DMS153 (cell line): ENCODE measurements at places on chromosomes 7 and 10.

- no peak for DNase-seq
These were observed 73.5 kb upstream of the PDLIM1 start for GRCh38 chr10:95364342-95364741.

- DNase-seq: no peak
These were observed 138.0 kb upstream of the MTPN start for GRCh38 chr7:136114966-136115762.

DNA sequence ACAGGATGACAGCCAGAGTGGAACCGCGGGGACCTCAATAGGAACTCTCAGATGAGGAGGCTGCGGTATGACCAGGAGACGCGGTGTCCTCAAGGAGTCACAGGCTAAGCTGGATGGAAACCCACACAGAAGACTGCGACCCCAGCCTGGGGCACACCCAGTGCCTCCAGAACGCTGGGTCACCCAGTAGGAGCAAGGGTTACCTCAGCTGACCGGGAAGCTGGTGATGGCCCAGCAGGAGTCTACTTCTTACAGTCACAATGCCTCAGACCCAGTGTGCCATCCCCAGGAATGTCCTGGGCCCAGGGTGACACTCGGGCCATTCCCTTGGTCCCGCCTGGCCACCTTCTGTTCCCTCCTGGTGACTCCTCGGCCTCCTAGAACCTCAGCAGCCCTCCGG is 29.9 kb downstream of the CNPY1 start:
- DNase-seq: no peak

GRCh38 chr7:101553018-101553770 is 75.9 kb downstream of the MYL10 start:
- DNase-seq: no peak

- DNase-seq: no peak
These were observed 186.1 kb downstream of the MTERF1 start for GRCh38 chr7:91694351-91694841.

- DNase-seq: no peak
These were observed 230.0 kb upstream of the HABP2 start for GRCh38 chr10:113322843-113323242.

- DNase-seq: no peak
These were observed 78.2 kb upstream of the GNA12 start for GRCh38 chr7:2922348-2922691.

- no peak for DNase-seq
These were observed 25.0 kb upstream of the CNNM1 start for GRCh38 chr10:99303899-99304861.

GRCh38 chr7:101180130-101180755 is at the start of gene NAT16:
Gene NAT16, minus strand, starts transcription at chr7:101180293. Its CDS starts 5,486 bp downstream, at chr7:101174807.
- DNase-seq: no peak

- no peak for DNase-seq
These were observed 18.5 kb downstream of the ELMO1 start for GRCh38 chr7:37430171-37430570.

DNA sequence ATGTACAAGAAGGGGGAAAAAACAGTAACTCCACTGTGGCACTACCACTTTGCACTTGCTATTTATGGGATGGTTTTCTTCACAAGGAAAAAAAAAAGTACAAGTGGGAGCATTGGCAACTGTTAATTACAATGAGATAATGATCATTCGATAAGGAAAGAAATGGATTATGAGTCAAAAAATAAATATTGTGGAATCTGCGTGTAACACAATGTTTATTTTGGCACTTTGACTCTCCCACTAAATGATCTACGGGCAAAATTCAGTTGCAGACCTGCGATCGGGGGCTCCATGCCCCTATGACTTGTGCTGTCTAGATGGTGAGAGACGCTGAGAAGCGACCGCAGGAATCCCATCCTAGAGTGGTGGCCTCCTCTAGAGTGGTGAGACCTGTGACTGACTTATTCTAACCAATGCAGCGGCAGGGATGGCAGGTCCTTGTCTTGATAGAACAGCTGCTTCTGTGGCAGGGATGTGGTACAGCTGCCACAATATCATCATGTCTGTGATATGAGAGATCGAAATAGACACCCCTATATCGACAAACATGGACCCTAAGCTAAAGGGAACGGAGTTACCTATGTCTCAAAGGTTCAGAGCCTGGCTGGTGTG is 345.0 kb upstream of the KLF6 start:
- DNase-seq: no peak

DNA sequence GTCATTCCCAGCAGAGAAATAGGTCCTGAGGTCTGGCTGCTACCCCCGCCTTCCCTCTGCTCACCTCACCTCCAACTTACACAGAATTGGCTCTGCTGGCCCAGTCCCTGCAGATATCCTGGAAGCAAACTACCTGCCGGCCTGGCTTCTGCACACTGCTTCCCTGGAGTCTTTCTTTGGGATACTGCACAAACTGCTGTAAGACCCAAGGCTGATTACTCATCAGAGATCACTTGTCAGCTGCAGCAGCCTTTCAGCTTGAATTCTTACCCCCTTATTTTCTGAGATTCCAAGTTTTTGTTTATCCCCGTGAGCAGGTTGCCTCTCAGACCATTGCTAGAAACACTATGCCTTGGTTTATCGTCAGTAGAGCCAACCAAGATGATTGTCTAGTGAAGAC is 426.4 kb downstream of the PHTF2 start:
- DNase-seq: no peak

DNA sequence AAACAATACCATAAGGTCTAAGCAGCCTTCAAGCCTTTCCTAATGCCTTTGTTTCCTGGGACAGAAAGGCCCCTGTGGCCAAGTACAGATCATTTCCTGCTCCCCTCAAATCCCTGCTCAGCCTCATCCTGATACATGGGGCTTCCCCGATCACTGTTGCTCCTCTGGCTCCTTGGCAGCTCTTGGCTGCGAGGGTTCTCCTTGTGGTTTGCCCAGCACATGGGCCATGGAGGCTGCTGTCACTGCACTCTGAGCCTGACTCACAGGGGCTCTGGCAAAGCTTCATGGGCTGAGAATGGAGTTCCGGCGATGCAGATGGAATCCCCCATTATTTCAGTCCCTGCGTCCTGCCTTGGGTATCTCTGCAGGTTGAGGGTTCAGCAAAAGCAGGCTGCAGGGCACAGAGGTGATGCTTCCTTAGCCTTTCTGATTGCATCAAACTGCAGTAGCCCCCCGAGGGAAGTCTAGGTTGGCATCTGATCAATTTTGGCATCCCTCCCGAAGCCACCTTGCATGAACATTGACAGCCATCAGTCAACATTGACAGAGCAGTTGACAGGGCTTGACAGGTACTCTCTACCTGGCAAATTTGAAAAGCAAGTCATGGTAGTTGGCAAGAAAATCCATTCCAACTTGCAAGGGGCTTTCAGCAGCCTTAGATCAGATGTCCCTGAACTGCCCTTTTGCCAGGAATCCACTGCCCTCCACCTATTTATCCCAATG is 168.6 kb downstream of the GFRA1 start:
- DNase-seq: no peak

GRCh38 chr10:28125701-28126100 is 126.8 kb upstream of the ODAD2 start:
- DNase-seq: no peak

DNA sequence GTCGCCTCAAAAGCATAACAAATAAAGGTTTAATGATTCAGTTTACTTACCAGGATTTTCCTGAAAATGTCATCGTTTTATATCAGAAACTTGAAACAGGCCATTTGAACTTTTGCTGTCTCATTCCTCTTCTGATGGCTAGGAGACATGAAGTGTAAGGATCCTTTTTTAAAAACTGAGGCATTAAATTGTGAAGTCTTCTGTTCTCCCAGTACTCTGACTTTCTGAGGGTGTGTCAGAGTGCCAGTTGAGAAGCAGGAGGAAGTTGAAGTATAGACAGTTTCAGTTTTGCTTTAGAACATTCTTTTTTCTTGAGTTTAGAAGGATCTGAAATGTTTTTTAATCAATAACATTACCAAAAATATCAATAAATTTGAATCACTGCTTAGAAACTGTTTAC is at the start of gene SAMD9L:
TSS of gene SAMD9L (minus strand) at position 242 of the 400 bp plus-strand sequence. CDS start 12,414 bp downstream, outside the sequence.
- DNase-seq: no peak

DNA sequence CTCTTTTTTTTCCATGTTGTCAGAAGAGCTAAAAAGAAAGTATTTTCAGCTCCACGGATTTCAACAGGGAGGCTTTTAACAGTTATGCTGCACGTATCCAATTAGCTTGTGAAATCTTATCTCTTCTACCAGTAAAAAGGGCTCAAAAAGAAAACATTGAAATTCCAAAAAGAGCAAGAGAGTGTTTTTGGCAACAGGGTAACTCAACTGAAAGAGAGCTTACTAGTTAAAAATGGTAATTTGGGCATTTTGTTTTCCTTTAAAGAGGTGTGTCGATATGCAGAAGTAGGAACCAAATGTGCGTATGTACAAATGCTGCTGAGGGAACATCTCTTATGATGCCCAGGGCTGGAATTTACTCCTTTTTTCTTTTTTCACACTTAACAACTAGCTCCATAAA is 292.8 kb downstream of the PRKG1 start:
- no peak for DNase-seq

GRCh38 chr7:3198316-3198715 is 102.7 kb upstream of the SDK1 start:
- DNase-seq: no peak

GRCh38 chr7:145779140-145779539 is 337.5 kb upstream of the CNTNAP2 start:
- no peak for DNase-seq

DNA sequence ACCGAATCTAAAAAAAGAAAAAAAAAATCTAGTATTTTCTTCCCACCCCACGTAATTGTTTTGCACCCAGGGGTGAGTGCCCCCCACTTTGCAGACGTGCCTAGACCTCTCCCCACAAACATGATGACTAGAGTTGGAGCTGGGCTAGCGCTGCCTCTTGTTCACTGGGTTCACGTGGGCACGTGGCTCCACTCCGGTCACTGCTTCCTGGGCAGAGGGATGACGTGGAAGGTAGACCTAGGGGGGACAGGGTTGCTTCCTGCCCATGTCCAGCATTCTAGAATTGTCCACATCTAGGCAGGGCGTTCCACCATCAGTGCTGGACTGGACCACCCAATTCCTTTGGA is 861 bp upstream of the LIMK1 start:
- no peak for DNase-seq

DNA sequence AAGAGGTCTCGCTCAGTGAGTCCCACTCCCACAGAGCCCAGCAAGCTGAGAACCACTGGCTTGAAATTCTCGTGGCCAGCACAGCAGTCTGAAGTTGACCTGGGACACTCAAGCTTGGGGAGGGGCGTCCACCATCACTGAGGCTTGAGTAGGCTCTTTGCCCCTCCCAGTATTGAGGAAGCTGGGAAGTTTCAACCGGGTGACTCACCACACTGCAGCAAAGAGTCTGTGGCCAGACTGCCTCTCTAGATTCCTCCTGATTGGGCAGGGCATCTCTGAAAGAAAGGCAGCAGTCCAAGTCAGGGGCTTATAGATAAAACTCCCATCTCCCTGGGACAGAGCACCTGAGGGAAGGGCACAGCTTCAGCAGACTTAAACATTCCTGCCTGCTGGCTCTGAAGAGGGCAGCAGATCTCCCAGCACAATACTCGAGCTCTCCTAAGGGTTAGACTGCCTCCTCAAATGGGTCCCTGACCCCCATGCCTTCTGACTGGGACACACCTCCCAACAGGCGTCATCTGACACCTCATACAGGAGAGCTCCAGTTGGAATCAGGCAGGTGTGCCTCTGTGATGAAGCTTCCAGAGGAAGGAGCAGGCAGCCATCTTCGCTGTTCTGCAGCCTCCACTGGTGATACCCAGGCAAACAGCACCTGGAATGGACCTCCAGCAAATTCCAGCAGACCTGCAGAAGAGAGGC is 970.9 kb upstream of the LRRN3 start:
- DNase-seq: no peak
